ENCODE measurements at places on chromosomes 4 and X.
A peak's percentile ranks its signal among the peaks of the same experiment; 100 is the strongest.

GRCh38 chr4:163665521-163666331, 171.2 kb downstream of the TMA16 start:
- DNase-seq: no peak

GRCh38 chrX:72258174-72258573, 18.9 kb downstream of the RPS4X start:
- DNase-seq: peak; percentile 70

GRCh38 chr4:37629713-37630112, 56.5 kb downstream of the RELL1 start:
- DNase-seq: no peak

DNA sequence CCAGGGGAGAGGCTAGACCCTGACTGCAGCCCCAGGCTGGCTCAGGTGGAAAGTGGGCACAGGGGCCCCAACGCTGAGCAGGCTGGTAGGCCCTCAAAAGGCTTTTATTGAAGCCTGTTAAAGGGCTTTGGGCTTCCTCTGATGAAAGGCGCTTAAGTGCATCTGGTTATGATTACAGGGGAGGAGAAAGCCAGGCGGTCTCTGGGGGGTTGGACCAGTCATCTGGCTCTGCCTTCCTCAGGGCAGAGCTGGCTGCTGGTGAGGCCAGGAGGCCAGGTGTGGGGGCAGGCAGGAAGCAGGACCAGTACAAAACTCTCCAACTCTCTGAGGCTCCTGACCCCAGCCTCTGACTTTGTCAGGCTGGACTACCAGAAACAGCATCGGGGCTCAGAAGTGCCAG, 68.8 kb upstream of the BCOR start:
- DNase-seq: peak; percentile 37

GRCh38 chrX:31423609-31424189, 351.9 kb upstream of the FTHL17 start:
- DNase-seq: peak; percentile 41

DNA sequence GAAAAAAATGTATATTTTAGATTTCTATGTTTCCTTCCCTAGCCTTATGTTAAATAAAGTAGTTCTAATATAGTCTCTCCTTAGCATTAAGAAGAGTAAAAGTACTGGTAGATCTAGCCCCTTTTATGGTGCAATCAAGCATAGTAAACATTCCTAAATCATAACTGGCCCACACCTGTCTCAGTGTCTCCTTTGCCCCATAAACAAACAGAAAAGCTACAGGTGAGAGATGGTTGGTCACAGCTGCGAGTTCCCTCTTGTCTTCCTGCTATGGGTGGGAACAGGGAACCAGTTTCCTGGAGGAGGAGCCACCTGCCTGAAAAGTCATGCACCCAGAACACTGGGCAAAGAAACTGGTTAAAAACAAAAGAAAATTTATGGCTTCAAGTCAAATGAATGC, 16.6 kb downstream of the SOWAHB start:
- DNase-seq: no peak

DNA sequence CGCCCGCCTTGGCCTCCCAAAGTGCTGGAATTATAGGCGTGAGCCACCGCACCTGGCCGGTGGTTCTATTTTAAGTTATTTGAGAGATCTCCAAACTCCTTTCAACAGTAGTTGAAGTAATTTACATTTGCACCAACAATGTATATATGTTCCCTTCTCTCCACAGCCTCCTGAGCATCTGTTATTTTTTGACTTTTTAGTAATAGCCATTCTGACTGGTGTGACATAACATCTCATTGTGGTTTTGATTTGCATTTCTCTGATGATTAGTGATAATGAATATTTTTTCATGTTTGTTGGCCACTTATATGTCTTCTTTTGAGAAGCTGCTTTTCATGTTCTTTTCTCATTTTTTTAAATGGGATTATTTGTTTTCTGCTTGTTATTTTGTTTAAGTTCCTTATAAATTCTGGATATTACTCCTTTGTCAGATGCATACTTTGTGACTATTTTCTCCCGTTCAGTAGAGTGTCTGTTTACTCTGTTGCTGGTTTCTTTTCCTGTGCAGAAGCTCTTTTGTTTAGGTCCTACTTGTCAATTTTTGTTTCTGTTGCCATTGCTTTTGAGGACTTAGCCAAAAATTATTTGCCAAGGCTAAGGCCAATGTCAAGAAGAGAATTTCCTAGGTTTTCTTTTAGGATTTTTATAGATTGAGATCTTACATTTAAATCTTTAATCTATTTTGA, 213.2 kb downstream of the ARHGAP24 start:
- DNase-seq: no peak

- DNase-seq: peak; percentile 28
These were observed 287.7 kb downstream of the STIM2 start for GRCh38 chr4:27148211-27148895.

DNA sequence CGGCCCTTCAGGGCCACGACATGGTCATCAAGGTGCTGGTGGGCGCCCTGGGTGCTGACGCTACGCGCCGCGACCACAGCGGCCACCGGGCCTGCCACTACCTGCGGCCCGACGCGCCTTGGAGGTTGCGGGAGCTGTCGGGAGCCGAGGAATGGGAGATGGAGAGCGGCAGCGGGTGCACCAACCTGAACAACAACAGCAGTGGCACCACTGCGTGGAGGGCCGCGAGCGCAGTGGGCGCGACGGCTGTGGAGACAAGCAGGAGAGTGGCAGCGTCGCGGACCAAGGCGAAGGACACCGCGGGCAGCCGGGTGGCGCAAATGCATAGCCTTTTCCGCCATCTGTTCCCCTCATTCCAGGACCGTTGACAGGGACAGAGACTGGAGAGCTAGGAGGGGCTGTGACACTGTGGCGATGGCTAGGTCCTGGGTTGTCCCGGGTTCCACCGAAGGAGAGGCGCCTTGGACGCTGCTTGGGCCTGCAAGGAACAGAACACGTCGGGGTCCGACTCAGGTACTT, 919 bp downstream of the SOWAHD start:
- no peak for DNase-seq

- no peak for DNase-seq
These were observed 153.7 kb downstream of the EFNB1 start for GRCh38 chrX:68982476-68982875.

DNA sequence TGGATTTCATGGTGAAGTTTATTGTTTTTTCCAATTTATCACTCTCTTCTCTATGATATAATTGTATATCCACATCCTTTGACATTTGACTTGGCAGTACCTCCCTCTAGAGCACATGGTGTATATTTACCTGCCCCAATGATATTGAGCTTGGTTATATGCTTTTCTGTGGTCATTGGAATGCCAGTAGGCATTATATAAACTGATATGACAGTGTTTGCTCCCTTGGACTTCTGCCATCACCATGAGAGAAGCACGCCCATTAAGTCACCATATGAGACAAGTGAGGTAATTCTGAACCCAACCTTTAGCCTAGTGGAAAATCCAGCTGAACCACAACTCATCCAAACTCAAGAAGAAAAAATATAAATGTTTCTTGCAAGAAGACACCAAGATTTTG, 2761.5 kb downstream of the ARAP2 start:
- no peak for DNase-seq

DNA sequence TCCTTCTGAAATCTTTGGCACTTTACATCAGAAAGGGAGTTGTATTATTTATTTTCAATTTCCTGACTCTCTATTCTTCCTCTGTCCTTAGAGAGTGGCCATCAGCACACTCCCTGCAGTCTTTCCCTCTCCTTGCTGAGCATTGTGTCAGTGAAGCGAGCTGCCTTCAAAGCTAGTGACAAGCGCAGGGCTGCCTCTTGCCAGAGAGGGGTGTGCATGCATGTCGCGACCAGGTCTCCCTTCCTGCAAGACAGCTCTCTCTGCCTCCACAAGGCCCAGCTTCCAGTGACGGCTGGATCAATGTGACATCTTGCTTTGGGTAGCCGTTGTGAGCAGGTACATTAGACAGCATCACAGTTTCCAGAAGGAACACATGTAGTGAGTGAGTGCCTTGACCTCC, 810.9 kb upstream of the TENM3 start:
- no peak for DNase-seq

DNA sequence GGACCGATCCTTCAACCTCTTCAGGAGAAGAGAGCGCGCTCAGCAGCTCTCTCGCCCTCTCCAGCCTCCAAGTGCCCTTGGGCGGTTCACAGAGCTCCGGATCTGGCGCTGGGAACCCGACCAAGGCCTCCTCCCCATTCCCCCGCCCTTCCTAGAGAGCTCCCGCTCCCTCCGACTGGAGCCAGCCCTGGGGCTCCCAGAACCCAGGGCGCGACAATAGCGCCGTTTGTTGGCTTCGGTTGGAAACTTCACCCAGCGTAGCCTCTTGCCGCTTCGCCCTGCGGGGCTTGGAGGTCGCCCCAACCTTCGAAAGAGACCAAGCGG, 3.1 kb upstream of the SOX3 start:
- peak; percentile 35 for DNase-seq

DNA sequence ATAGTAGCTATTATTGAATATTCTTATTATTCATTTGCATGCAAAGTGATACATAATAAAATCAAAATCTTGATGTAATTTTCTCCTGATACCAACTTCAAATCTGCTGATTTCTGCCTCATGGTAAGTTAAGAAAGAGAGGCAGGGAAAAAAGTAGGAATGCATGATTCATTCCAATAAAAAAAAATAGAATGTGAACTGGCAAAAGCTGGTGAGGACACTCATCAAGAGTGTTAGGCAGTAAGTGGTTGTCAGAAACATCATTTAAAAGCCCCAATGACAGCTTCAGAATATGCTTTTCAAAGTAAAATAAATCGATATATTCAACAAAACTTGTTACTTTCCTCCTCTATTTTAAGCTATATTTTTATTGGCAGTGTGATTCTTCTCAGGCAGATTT, 979.1 kb downstream of the TECRL start:
- no peak for DNase-seq

DNA sequence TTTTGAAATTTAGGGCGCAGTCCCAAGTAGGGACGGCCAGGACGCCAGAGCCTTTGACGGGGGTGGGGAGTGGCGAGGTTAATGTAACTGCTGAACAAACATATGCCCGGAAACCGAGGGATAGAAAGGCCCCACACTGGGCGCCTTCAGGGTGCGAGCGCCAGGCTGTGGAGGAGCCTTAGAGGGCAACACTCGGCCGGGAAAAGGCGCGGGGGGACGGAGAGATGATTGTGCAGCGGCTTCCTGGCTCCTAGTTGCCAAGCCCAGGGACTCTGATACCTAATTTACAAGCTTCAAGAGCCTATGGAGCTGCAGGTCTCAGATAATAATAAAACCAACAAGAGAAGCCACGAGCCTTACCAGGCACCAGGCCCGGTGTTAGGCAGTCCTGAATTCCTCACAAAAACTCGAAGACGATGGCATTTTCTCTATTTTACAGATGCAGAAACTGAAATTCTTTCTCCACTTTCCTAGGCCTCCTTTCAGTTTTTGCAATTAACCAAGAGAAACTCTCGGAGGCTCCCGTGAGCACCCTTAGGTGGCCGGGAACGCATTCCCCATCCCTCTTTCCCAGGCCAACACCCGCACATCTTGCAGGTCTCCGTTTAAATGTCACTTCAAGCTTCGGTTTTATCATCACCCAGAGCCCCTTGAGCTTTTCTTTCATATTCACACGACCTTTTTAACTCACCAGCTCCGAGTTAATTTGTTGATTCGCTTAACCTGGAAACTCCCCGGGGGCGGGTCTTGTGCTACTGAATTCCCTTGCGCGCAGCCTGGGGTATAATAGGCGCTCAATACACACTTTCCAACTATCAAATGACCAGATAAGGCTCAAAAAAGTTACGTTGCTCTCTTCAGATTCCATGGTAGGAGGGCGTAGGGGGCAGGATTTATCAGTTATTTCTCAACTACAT, 6.4 kb upstream of the GSX2 start:
- no peak for DNase-seq

DNA sequence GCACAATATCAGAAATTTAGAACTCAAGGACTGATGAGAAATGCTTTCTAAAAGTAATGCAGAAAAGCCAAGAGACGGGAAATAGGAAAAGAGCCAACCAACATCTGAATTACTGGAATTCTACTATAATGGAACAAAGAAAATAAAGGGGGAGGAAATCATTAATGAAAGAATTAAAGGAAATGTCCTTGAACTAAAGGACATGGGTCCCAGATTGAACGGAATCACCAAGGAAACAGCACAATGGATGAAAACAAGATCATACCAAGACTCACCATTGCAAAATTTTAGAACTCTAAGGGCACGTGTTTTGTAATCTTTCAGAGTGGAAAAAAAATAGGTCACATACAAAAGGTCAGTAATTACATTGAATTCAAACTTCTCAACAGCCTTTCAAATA, 35.9 kb downstream of the HPGDS start:
- DNase-seq: no peak

DNA sequence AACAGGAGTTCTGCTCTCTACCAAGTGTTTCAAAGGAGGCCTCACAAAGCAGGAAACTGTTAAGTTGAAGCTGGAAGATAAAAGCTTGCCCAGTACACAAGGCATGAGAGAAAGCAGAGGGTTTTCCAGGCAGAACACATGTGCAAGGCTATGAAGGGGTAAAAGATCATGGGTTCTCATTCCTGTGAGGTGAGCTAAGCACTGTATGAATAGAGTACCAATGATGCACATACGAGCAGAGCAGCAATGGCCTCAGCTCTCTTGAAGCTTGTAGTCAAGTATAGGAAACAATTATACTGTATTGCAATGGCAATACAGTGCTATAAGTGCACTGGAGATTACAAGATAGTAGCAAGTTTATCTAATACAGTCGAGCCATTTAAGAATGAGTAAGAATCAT, 18.0 kb downstream of the TTC29 start:
- DNase-seq: no peak

DNA sequence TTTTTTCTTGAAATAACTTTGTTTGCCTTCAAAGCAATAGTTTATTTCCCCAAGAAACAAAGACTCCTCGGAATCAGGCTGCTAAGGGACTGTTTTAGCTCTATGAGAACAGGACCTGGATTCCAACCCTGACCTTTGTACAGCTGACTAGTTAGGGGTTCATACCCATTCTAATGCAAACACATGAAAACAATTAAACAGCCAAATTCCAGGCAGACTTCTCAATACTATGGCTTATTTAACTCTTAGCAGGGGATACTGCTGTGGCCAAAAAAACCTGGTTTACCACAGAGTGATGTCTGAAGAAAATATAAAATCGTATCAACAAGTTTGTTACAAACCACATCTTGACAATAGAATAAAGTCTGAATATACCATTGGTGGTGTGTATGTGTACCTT, 129.6 kb upstream of the INTU start:
- DNase-seq: peak; percentile 77

- no peak for DNase-seq
These were observed 50.3 kb downstream of the BCOR start for GRCh38 chrX:40047485-40047884.

DNA sequence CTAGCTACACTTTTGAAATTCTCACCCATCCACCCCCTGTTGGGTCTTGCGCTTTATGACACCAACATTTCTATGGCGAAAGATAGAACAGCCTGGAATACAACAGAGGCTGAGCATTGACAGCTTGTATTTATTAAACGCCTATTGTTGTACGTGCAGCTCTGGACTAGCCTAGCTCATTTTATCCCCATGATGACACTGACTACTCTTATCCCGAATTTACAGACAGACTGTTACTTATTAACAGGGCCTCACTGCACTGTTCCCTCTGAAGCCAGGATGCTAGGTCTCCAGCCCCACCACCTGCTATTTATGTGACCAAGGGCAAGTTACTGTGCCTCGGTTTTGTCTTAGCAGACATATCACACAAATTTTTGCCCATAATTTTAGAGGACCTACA, 1.0 kb upstream of the RFC1 start:
- no peak for DNase-seq

- DNase-seq: no peak
These were observed 379.9 kb upstream of the LCORL start for GRCh38 chr4:18401425-18401824.
